ENCODE measurements at places on chromosomes 4 and X.

GRCh38 chr4:128298146-128298758 is 10.6 kb upstream of the PGRMC2 start:
- no peak for DNase-seq

- DNase-seq, result no peak
Measured at GRCh38 chr4:2071912-2072867, 13.1 kb downstream of the NAT8L start.

DNA sequence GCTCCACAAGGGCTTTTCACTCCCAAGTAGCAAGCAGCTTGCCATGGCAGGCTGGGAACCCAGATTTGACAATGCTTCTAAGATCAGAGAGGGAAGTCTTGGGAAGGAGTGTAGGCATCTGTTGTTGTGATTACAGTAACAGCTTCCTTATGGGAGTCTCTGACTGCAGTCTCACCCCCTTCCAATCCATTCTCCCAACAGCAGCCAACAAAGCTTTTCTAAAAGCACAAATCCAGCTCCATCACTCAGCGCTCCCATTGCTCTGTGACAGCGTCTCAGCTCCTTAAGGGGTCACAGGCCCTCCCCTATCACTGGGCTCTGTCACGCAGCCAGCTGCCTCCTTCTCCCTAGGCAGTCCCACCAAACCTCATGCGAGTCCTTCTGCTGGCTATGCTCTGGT is 7.1 kb downstream of the IGFBP7 start:
- DNase-seq, result no peak

GRCh38 chrX:44903830-44904530 is 31.0 kb downstream of the KDM6A start:
- DNase-seq, result no peak

DNA sequence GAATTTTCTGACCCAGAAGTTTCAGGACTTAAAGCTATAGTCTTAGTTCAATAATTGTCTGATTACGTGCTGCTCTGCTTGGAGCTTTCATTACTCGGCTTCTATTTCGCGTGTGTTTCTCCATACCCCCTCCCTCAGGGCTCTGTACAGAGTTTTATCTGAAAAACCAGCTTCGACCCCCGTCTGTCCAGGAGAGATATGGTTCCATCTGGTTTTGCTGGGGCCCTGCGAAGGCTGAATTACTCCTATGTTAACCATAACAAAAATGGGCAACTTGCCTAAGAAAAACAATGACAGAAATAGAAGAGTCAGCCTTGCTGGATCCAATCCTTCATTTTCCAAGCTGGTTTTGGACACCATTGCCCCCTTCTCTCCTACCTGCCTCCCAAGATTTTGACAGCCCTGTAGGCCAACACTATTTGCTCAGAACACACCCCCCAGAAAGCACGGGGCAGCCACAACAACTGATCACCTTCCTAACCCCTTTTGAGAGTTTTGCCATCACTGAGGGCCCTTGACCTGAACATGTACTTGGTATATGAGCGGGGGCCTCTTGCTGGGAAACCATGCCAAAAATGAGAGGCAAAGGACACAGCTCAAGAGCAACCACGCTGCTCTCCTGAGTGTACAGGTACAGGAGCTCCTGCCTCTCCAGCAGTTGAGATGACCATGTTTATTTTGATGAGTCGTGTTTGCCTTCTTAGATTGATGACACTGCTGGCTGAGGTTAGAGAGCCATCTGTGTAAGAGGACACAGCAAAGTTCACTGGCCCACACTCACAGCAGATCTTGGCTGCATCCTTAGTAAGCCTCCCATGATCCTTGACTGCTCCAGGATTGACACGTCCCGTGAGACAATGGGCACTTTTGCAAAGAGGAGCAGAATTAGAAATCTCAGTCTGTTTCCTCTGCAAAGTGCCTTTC is 36.2 kb upstream of the ATP6AP2 start:
- DNase-seq, result no peak

- DNase-seq, result peak; percentile 35
Measured at GRCh38 chr4:157045507-157046127, 30.3 kb upstream of the GLRB start.

GRCh38 chr4:72084587-72085011 is 52.8 kb downstream of the NPFFR2 start:
- DNase-seq, result no peak

DNA sequence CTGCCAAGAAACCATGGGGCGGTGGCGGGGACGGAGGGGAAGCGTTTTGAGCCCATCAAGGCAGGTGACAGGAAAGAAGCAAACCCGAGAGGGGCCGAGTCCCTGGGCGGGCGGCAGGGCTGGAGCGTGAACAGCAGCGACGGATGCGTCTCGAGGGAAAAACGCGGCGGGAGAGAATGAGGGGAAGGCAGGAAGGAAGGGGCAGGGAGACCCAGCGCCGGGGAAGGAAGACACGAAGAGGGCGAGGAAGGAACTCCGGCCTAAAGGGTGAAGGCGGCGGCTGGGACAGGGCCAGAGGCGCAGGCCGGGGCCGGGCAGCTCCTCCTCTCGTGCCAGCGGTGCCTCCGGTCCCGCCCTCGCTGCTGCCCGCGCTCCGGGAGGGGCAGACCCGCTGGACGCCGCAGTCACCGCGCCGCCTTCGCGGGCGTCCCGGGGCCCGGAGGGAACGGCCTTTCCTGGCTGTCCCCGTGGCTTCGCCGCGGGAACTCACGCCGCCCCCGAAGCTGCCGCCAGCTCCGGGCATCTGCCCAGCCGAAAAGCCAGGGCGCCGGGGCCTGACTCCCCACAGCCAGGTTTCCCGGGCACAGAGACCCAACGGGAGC is 751 bp upstream of the RGS12 start:
- no peak for DNase-seq

GRCh38 chr4:132662456-132662855 is 486.6 kb upstream of the PCDH10 start:
- no peak for DNase-seq

Measured in NCI-H1694 treated with DMSO at 0.1 percent for 48 hours (cell line).